Esophagus muscularis mucosa (tissue), 4 donors: ENCODE measurements at places on chromosomes 11 and 22. TPM values are rescaled to one million over a fixed set of nuclear protein-coding genes. Genes with fewer than 3 reads are reported as not detected.

FAM89B gene
- total RNA-seq: 47.9 TPM

THOC5 gene
- total RNA-seq: 44.9 TPM

KRTAP5-8 gene
- not detected for total RNA-seq

AASDHPPT gene
- total RNA-seq: 24.3 TPM

C11orf86 gene
- not detected for total RNA-seq

TYR gene
- total RNA-seq: not detected

SPON1 gene
- total RNA-seq: 22.4 TPM

MS4A6A gene
- 143 TPM for total RNA-seq

DNAJB7 gene
- total RNA-seq: not detected

CRYBA4 gene
- not detected for total RNA-seq

DNA sequence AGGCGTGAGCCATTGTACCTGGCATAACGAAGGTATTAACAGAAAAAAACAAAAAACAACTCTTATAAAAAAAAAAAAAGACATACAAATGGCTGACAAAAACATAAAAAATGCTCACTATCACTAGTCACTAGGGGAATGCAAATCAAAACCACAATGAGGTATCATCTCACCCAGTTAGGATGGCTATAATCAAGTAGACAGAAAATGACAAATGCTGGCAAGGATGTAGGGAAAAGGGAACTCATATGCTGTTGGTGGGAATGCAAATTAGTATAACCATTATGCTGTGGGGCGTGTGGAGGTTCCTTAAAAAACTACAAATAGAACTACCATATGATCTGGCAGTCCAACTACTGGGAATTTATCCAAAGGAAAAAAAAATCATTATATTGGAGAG is 17.0 kb downstream of the THY1 start:
- no peak overlapping the region for H3K27ac ChIP-seq
- H3K27me3 ChIP-seq: no peaks in the 10 kb centered on the region
- H3K4me3 ChIP-seq: no peak overlapping the region
- no peaks in the 10 kb centered on the region for H3K36me3 ChIP-seq

DNA sequence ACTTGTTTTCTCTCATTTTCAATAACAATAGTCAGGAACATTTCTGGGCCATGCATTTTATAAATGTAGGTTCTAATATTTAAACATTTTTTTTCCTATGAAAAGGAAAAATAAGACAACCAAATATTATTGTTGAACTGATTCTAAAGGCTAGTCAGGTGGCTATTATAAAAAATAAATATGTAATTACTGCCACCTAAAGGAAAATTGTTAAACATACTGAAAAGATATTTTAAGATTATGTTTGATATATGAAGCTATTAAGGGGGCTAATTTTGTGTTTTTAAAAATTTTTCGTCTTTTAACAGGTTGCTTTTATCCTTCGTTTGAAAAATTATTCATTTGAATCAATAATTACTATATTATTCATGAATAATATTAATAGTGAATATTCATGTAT is 62.2 kb upstream of the FDX1 start:
- H3K36me3 ChIP-seq: no peaks in the 10 kb centered on the region
- peaks cover 22% of the 10 kb centered on the region for H3K4me1 ChIP-seq
- no peak overlapping the region for H3K4me3 ChIP-seq
- no peak for DNase-seq
- H3K27ac ChIP-seq: no peak overlapping the region
- H3K27me3 ChIP-seq: no peaks in the 10 kb centered on the region

- H3K36me3 ChIP-seq: no peaks in the 10 kb centered on the region
- H3K27me3 ChIP-seq: no peaks in the 10 kb centered on the region
- DNase-seq: no peak
- no peaks in the 10 kb centered on the region for H3K4me1 ChIP-seq
- no peak overlapping the region for H3K4me3 ChIP-seq
Measured at GRCh38 chr11:61087426-61088119, 14.7 kb upstream of the CD5 start.

DNA sequence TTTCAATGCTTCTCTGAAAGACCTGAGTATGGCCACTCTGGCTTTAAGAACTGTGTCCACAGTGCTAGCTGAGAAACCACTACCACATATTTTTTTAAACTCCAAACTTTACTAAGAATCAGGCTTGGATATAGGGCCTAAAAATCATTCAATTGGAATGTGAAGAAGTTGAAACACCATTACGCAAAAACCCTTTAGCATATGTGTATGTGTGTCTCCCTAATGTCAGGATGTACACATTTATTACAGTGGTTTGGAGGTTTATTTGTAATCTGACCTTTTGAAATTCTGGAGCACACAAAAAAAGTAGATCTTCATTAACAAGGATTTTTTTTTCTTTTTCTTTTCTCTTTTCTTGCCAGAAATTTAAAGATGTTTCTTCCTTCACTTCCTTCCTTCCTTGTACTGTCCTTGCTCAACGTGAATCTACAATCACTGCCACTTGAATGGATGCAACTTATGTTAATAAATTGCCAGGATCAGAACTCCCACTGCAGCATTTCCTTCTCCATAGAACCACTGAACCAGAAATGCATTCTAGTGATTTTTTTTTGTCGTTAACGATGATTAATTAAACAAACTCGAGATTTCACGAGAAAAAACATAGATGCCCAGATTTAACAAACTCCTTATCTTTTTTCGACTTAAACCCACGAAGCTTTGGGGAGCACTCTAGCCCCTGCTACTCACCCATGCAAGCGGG is 3.1 kb upstream of the ADM start:
- H3K4me1 ChIP-seq: peaks cover 19% of the 10 kb centered on the region
- no peak for DNase-seq
- no peaks in the 10 kb centered on the region for H3K36me3 ChIP-seq

- H3K4me3 ChIP-seq: peak overlapping the region; percentile 12
- no peak for DNase-seq
- H3K36me3 ChIP-seq: no peaks in the 10 kb centered on the region
- no peak overlapping the region for H3K27ac ChIP-seq
Measured at GRCh38 chr22:43890901-43891331, 897 bp downstream of the PNPLA5 start.

GRCh38 chr11:120785576-120785975 is 238.3 kb upstream of the TBCEL start:
- H3K4me3 ChIP-seq: no peak overlapping the region
- no peak overlapping the region for H3K27ac ChIP-seq
- H3K27me3 ChIP-seq: peaks cover 35% of the 10 kb centered on the region
- no peaks in the 10 kb centered on the region for H3K36me3 ChIP-seq
- DNase-seq: no peak

GRCh38 chr22:30209642-30210041 is 36.9 kb downstream of the LIF start:
- no peak overlapping the region for H3K4me3 ChIP-seq
- DNase-seq: no peak
- H3K27me3 ChIP-seq: no peaks in the 10 kb centered on the region
- peak overlapping the region; percentile 70 for H3K27ac ChIP-seq
- peaks cover 46% of the 10 kb centered on the region for H3K4me1 ChIP-seq

DNA sequence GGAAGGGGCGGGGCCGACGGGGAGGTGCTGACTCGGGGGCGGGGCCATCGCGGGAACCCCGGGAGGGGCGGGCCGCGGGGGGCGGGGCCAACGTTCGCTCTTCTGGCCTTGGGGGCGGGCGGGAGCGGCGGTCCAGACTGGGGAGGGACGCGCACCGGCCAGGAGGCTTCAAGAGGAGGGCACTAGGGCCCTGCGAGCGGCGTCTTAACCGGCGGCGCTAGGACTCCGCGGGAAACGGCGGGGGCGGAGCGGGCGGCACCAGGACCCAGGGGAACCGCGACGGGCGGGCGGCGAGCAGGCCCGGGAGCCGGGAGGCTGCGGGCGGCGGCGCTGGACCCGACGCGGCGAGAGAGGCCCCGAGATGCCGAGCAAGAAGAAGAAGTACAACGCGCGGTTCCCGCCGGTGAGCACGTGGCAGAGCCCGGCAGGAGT is at the start of gene DRAP1:
Gene DRAP1 (plus strand): TSS at position 286 of the 432 bp plus-strand sequence. CDS start 76 bp downstream, at position 362.
- peaks cover 7% of the 10 kb centered on the region for H3K36me3 ChIP-seq
- H3K27me3 ChIP-seq: no peaks in the 10 kb centered on the region
- peak; percentile 99 for DNase-seq

GRCh38 chr11:521177-521688 is 14.1 kb downstream of the HRAS start:
- no peaks in the 10 kb centered on the region for H3K27me3 ChIP-seq
- peaks cover 10% of the 10 kb centered on the region for H3K4me1 ChIP-seq
- no peaks in the 10 kb centered on the region for H3K36me3 ChIP-seq
- no peak overlapping the region for H3K4me3 ChIP-seq

DNA sequence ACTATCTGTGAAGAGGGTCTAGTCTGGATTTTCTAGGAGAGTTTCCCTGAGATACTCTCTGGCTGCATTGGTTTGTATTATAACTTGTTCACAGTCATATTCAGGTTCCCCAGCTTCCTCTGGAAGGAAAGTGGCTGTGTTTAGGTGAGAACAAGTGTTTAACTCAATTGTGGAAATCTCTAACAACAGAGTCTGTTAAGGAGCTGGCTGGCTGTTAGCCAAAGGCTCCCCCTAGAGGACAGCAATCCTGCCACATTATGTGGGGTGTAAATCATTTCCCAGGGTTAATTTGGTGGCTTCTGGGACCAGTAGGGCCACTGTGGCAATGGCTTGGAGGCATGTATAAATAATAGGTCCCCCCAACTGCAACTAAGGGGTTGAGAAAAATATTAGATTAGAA is 18.4 kb downstream of the MS4A6E start:
- H3K27ac ChIP-seq: no peak overlapping the region
- no peaks in the 10 kb centered on the region for H3K4me1 ChIP-seq
- no peaks in the 10 kb centered on the region for H3K36me3 ChIP-seq
- H3K27me3 ChIP-seq: no peaks in the 10 kb centered on the region
- H3K4me3 ChIP-seq: no peak overlapping the region

GRCh38 chr11:60195923-60196368 is 13.1 kb upstream of the MS4A6A start:
- no peaks in the 10 kb centered on the region for H3K4me1 ChIP-seq
- no peak overlapping the region for H3K4me3 ChIP-seq
- H3K27me3 ChIP-seq: no peaks in the 10 kb centered on the region
- DNase-seq: no peak

GRCh38 chr11:114362326-114362725 is 38.0 kb downstream of the C11orf71 start:
- no peaks in the 10 kb centered on the region for H3K4me1 ChIP-seq
- H3K27ac ChIP-seq: no peak overlapping the region
- no peaks in the 10 kb centered on the region for H3K36me3 ChIP-seq

GRCh38 chr11:134691985-134692384 is 279.9 kb upstream of the B3GAT1 start:
- DNase-seq: no peak
- H3K27ac ChIP-seq: peak overlapping the region; percentile 27
- H3K4me3 ChIP-seq: no peak overlapping the region
- no peaks in the 10 kb centered on the region for H3K27me3 ChIP-seq
- H3K36me3 ChIP-seq: no peaks in the 10 kb centered on the region

GRCh38 chr11:36150986-36151385 is 138.2 kb downstream of the COMMD9 start:
- no peaks in the 10 kb centered on the region for H3K36me3 ChIP-seq
- DNase-seq: no peak
- no peak overlapping the region for H3K4me3 ChIP-seq
- H3K27me3 ChIP-seq: no peaks in the 10 kb centered on the region
- H3K27ac ChIP-seq: no peak overlapping the region

GRCh38 chr11:123203934-123204333 is 8.9 kb upstream of the CLMP start:
- no peak for DNase-seq
- peak overlapping the region; percentile 68 for H3K27ac ChIP-seq
- H3K4me3 ChIP-seq: no peak overlapping the region
- H3K36me3 ChIP-seq: no peaks in the 10 kb centered on the region

DNA sequence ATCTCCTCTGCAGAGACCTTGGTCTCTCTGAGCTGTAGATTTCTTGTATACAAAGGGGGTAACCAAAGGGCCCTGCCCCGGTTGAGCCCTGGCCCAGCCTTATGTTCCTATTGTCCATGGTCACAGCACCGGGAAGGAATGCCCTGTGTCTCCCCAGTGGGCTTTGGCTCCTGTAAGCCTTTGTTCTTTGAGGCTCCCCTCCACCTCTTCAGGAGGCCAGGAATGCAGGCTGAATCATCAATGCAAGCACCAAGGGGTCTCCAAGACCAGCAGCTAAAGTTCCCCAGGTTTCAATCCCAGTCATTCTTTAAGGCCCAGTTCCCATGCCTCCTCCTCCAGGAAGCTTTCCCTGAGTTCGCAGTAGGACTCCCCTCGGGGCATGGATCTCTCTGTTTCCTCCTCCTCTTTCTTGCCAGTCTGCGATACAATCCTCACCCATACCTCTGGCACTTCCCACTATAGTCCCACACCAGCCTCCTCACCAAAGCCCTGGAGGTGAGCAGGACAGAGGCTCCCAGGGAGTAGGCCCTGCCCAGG is 29.2 kb upstream of the KLHL35 start:
- no peaks in the 10 kb centered on the region for H3K36me3 ChIP-seq
- H3K27ac ChIP-seq: no peak overlapping the region
- no peaks in the 10 kb centered on the region for H3K4me1 ChIP-seq
- no peak for DNase-seq

DNA sequence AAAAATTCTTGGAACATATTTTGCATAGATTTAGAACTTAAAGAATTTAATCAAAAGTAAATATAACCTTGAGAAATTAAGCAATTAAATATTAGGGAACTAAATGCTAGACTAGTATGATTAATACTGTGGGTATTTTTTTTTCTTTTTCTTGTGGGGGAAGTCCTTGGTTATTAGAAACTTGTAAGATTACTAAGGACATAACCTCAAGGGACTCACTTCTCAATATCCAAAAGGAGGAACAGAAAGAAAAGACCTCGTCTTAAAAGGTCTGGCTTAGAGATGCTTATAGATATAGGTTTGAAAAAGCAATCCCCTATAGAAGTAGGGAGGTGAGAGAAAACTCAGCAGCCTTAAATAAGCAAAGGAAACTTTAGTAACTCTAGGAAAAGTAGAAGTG is 368.5 kb downstream of the INSC start:
- DNase-seq: no peak
- no peak overlapping the region for H3K27ac ChIP-seq
- no peaks in the 10 kb centered on the region for H3K36me3 ChIP-seq
- H3K4me3 ChIP-seq: no peak overlapping the region

DNA sequence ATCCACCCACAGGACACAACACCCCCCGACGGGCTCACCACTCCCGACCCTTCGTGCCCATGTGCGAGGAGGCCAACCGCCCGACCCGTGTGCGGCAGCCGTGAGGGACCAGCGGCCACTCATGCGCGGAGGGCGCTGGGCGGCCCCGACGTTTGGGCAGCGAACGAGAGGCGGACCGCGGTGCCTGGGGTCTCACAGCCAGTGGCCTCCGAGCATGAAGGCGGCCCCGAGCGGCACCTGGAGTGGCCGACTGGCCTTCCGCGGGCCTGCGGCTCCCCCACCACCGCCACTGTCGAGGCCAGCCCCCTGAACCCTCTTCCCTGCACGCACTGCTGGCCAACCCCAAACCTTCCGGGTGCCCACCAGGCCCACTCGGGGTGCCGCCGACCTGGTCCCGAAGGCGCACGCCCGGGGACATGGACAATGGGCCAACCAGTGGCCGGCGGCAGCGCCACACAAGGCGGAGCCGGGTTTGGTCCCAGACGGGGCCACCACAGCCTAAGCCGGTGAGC is 4274.9 kb upstream of the OR11H1 start:
- no peaks in the 10 kb centered on the region for H3K27me3 ChIP-seq
- no peak overlapping the region for H3K4me3 ChIP-seq
- DNase-seq: no peak
- no peak overlapping the region for H3K27ac ChIP-seq
